ENCODE measurements at places on chromosomes 16 and 17.

GRCh38 chr17:40110026-40110845 is 9.8 kb upstream of the NR1D1 start:
- DNase-seq = no peak

GRCh38 chr16:8295513-8296237 is 294.6 kb downstream of the TMEM114 start:
- DNase-seq = no peak

GRCh38 chr16:85935391-85935973 is 36.5 kb downstream of the IRF8 start:
- DNase-seq = no peak

DNA sequence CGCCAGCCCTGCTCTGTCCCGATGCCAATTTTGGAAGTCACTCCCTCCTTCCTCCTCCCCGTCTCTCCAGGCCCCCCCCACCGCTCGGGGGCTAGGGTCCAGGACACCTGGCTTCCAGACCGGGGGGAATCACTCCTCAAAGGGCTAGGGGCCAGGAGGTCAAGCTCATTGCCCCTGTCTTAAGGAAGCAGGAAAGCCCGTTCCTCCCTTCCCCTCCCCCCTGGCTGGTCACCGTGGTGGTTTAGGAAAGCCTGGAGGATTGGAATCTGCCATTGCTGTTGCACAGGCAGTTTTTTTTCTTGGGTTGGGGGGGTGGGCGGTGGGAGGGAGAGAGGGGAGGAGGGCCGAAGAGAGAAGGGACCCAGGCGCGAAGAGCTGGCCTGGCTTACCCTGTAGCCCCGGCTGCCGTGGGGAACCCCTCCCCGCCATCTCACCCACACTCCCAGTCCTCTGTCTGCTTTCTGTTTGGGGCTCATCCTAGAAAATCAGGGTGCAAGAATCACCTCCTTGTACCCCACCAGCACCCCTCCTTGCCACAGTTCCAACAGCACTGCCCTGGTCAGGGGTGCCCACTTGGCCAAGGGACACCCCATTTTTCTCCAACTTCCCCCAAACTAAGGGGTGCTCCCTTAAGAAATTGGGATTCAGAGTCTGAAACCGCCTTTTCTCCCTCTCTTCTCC is 2.9 kb upstream of the BCL6B start:
- DNase-seq = no peak

DNA sequence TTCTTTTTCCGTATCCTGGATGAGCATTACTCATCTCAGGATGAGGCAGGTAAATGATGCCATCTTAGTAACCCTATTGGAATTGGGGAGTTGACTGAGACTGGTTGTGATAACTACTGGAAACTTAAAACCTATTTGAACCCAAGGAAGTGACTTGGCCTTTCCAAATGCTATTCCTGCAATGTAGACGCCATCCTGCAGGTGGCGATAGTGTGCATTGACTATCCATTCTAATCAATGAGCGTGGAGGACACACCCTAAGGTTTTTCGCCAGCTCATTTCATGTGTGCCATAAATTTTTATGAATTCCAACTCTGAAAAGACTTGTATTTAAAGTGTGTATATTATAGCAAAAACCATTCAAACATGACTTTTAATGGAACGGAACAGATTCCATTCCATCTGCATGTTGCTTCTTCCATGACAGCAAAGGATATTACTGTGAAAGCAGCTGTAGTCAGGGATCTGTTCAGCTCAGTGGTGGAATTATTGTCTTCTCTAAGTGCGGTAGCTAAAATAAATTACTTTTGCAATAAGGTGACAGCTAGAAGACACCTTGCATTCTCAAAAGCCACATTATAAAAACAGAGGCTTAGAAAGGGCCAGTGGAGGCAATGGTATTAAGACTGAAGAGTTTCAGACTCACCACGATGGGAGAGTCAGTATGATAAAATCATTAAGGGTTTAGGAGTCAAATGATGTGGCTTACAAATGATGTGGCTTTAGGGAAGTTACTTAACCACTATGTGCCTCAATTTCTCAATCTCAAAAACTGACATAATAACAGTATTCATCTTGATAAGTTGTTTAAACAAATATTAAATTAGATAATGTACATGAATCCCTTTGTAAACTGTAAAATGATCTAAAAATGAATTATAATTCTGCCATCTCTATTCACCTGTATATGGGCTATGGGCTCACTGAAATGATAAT is 55.5 kb downstream of the SYT17 start:
- no peak for DNase-seq

DNA sequence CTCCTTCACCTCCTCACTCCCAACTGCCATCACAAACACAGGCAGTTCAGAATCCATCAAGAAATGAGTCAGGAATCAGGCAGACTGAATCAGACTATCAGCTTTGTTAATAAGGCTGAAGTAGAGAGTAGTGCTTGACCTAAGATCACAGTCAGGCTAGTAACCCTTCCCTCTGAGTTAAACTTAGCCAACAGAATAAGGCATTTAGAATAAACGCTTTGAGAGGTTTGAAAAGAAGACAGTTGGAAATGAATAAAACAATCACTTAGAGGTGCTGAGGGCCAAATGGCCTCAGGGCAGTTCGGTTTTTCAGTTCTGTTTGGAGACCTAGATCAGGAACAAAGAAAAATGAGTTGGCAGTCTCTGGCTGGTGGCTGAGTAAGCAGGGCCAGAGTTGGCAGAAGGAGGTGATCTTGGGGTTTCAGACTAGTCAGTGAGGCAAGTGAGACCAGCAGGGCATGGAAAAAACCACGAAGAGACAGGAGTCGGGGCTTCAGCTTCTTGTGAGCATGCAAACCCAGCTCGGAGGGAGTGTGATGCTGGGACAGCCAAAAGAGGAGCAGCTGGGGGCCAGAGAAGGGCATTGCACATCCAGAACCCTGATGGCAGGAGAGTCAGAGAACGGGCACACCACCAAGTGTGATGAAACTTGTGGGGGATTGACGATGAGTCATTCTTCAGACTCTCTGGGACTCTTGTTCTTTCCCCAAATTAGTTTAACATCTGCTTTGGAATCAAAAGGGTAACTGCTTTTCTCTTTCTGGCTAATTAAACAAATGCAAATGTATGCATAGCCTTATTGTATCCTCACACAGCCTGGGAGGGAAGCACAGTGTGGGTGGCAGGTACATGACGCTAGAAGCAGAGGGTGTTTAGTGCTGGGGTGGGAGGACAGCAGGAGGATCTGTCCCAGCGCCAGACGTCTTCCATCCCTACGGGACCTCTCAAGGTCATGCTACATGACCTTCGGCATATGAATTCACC is 54.8 kb downstream of the SPECC1 start:
- no peak for DNase-seq

- DNase-seq = no peak
Measured at GRCh38 chr16:73616770-73617169, 568.8 kb upstream of the ZFHX3 start.

GRCh38 chr17:75835654-75835987 is 8.6 kb downstream of the UNC13D start:
- DNase-seq = no peak

DNA sequence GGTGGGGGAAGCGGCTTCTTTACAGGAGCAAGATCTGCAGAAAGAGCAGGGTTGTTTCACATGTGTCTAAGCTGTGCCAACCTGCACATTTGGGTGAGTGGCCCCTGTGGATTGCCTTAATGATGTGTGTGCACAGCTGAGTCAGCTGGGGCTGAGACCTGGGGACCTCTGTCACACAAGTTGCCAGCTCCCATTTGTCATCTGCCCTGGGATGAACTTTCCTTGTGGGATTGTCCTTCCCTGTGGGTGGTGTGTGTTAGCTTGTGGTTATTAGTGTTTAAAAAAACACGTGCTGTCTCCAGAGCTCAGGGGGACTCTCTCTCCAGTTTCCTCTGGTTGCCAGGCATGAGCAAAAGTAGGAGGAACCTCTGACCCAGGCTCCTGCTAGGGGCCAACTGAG is 400.5 kb upstream of the CCL2 start:
- no peak for DNase-seq

DNA sequence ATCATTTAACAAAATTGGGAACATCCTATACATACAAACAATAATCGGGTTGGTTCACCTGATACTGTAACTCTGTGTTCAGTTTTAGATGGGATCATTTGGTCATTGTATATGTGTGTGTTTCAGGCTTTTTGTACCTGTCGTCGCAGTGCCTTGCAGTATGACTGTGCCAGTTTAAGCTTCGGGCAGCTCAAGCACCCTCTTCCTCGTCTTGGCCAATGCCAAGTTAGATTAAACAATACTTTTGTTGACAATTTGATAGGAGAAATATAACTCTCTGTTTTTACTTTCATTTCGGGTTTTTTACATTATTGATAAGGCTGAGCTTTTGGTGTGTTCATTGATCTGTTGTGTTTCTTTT is 37.0 kb upstream of the ARHGAP17 start:
- DNase-seq = no peak

- DNase-seq = no peak
Measured at GRCh38 chr17:2680961-2681360, 30.6 kb downstream of the CLUH start.

DNA sequence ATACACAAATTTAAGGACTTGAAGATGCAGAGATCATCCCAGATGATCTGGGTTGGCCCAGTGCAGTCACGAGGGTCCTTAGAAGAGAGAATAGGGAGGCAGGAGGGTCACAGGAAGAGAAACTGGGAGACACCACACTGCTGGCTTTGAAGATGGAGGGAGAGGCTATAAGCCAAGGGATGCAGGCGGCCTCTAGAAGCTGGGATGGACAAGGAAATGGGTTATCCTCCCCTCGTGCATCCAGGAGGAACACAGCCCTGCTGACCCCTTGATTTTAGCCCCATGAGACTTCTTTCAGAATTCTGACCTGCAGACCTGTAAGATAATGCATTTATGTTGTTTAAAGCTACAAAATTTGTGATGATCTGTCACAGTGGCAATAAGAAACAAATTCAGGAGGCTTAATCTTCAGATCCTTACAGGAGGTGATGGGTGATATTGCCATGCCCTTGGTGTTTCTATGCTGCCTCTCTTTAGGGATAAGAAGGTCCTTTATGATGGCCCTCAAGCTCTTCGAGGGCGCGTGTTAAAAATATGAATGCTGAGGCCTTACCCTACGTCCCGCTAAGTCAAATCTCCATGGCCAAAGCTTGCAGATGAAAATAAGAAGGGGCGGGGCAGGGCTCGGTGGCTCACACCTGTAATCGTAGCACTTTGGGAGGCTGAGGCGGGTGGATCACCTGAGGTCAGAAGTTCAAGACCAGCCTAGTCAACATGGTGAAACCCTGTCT is 1.5 kb upstream of the PRM2 start:
- no peak for DNase-seq

DNA sequence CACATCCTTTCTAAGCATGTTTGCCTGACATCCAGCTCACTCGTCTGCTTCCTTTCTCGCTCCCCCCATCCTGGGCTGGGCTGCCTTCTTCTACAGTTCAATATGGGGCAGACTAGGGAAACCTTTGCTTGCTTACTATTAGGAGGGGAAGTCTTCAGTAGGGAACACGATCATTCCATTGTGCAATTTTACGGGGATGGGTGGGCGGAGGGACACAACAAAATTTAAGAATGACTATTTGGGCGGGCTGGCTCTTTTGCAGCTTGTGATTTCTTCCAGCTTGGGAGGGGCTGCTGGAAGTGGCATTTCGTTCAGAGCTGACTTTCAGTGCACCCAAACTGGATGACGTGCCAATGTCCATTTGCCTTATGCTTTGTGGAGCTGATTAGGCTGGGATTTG is 25.4 kb downstream of the PCTP start:
- no peak for DNase-seq

GRCh38 chr16:3458852-3459361 is 15.4 kb downstream of the NAA60 start:
- no peak for DNase-seq

DNA sequence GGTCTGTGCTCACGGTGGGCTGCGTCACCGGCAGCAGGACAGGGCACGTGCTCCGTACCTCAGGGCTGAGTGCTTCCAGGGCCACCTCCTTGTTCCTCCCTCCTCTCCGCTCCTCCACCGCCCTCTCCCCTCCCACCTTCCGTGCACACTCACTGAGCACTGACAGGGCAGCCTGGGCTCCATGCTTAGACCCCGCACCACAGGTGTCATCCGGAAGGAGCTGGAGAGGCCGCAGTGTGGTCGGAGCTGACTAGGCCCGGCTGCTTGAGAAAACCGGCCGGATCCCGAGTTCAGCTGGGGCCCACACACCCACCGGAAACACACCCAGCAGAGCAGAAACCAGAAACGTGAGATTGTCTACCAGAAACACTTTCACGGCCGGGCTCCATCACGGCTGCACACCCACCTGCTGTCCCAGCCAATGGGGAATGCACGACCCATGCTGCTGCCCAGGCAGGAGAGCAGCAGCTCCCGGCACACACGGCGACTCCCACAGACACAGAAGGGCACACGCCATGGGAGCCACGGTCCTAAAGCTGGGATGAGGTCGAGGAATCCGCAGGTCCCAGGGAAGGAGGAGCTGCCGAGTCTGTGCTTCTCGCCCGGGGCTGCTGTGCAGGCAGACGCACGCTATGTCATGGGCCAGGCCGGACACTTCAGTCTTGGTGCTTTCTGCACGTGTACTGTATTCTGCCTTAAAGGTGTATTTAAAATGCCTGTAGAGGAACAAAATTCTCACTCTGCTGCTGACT is 55.0 kb upstream of the ZNF469 start:
- no peak for DNase-seq

- no peak for DNase-seq
Measured at GRCh38 chr16:87201052-87201451, 116.1 kb downstream of the C16orf95 start.

GRCh38 chr17:21129023-21129681 is 2.4 kb downstream of the DHRS7B start:
- DNase-seq = no peak

DNA sequence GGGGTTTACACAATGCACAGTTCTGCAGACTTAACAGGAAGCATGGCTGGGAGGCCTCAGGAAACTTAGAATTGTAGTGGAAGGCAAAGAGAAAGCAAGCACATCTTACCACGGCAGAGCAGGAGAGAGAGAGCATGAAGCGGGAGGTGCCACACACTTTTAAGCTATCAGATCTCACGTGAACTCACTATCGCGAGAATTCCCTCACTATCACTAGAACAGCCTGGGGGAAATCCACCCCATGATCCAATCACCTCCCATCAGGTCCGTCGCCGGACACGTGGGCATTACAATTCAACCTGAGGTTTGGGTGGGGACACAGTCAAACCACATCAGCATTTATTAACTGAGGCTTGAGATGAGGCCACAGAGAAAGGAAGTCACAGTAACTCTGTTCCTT is 326.7 kb downstream of the C16orf95 start:
- DNase-seq = no peak

- no peak for DNase-seq
Measured at GRCh38 chr16:77949445-77949844, 72.9 kb upstream of the CLEC3A start.

All from stimulated activated CD4-positive, alpha-beta T cell treated with anti-CD3 and anti-CD28 coated beads, TNF-alpha, amount 100 ng/mL, for 4 hours (primary cell).